Hindlimb muscle (tissue), 1 donor: ENCODE measurements at places on chromosomes 7 and 10. TPM values are rescaled to one million over a fixed set of nuclear protein-coding genes. Genes with fewer than 3 reads are reported as not detected.

The MALRD1 gene
- 1.4 TPM for polyA plus RNA-seq

The COL17A1 gene
- 1.3 TPM for polyA plus RNA-seq

The LSM8 gene
- polyA plus RNA-seq, result 35.8 TPM

The HABP2 gene
- polyA plus RNA-seq, result 0.10 TPM

The VWC2 gene
- 0.04 TPM for polyA plus RNA-seq

The NKX6-2 gene
- 3.5 TPM for polyA plus RNA-seq

The AEBP1 gene
- 72.1 TPM for polyA plus RNA-seq

The LIPJ gene
- polyA plus RNA-seq, result 0.05 TPM

The LRRC4 gene
- 4.7 TPM for polyA plus RNA-seq

The KCNMA1 gene
- polyA plus RNA-seq, result 15.2 TPM
